ENCODE measurements at places on chromosomes 6 and 20. TPM values are rescaled to one million over a fixed set of nuclear protein-coding genes. Genes with fewer than 3 reads are reported as not detected.

DNA sequence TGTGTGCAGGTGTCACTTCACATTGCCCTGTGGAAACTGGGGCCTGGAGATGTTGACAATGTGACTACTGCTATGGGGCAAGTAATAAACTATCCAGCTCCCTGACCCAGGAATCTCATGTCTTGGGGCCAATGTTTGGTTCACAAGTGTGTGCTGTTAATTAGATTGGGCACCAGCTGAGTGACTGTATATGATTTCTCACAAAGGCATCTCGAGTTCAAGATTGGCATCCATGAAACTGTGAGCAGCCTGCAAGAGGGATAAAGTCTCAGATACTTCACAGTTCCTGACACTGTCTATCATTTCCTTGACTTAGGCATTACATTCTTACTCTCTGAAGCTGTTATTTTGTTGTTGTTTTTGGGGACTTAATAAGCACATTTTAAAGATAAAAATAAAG lies 264.0 kb downstream of the PRKN start:
- no peak overlapping the region for H3K4me3 ChIP-seq
- H3K27ac ChIP-seq = no peak overlapping the region
- no peak for DNase-seq

- no peaks in the 10 kb centered on the region for H3K27me3 ChIP-seq
- DNase-seq = no peak
- H3K27ac ChIP-seq = peak overlapping the region; percentile 23
- H3K4me1 ChIP-seq = peaks cover 18% of the 10 kb centered on the region
These were observed 129.8 kb downstream of the PREX1 start for GRCh38 chr20:48697845-48698491.

Gene OSTM1
- total RNA-seq = 19.6 TPM

Gene RNF217
- total RNA-seq = 1.9 TPM

- H3K36me3 ChIP-seq = peaks cover 14% of the 10 kb centered on the region
- no peak overlapping the region for H3K4me3 ChIP-seq
- H3K4me1 ChIP-seq = peaks cover 10% of the 10 kb centered on the region
- DNase-seq = no peak
These were observed 17.9 kb upstream of the ZBTB2 start for GRCh38 chr6:151409260-151409659.

Gene TTK
- 37.9 TPM for total RNA-seq

Measured in activated T-cell treated with anti-CD3 and anti-CD28 coated beads, Interleukin-2, amount 50 U/mL, for 72 hours (primary cell).